Effector memory CD8-positive, alpha-beta T cell (primary cell): ENCODE measurements at places on chromosomes 11 and 22.

GRCh38 chr11:93063086-93063485 is 93.6 kb downstream of the MTNR1B start:
- no peak for DNase-seq

DNA sequence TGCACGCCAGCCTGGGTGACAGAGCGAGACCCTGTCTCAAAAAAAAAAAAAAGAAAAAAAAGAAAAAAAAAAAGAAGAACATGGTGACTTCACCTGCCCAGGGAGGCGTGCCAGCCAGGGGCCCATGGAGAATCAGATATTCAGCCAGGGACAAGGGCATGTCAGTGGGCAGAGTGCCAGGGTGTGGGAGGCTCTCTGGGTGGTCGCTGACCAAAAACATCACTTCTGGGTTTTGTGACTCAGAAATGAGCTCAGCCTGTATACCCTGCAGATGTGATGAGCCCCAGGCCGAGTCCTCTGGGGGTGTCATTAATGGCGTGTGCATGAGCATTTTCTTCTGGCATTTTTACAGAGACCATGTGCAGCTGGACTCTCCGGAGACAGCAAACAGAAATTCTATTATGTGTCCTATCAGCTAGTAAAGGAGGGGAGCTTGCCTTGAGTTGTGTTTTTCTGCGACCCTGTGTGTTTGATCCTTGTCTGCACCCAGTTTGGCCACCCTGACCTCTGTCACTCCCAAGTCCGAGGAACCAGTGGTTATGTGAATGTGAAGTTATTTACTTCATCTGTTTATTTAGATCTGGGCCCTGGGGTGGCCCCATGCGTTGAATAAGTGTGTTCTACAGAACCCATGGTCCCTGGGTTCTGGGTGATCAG is 53.6 kb downstream of the BCR start:
- no peak for DNase-seq

DNA sequence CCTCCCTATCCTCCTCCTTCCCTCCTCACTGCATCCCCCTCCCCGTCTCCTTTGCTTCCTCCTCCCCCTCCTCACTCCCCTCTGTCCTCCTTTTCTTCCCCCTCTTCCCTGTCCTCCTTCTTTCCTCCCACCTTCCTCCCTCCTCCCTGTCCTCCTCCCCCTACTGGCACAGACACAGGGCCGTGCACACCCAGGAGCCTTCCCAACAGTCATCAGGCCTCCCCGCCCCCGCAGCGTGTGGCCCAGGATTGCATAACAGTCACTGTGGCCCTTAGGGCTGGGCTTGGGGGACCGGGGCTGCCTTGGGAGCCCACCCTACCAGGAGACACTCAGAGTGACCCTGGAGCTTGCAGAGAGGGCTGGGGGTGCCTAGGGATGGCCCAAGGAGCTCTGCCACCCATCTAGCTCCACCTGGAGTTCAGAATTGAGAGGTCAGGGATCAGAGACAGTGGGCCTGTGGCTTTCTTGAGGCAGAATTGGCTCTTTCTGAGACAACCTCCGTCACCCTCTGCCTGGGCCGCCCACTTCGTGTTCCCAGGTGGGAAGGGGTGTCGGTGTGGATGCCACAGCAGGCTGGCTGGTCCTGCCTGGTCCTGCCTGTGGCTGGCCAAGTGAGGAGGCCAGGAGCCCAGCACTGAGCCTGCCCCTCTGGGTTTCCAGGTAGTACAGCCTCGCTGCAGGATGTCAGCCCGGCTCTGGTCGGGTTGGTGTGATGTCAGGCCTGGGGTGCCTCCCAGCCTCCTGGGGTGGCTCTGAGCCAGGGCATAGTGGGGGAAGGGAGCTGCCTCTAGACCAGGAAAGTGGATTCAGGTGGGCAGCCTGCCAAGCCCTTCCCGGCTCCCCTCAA is 1.6 kb downstream of the SPI1 start:
- DNase-seq, result no peak

GRCh38 chr22:48951836-48952235 is 875.8 kb downstream of the BRD1 start:
- DNase-seq, result no peak

DNA sequence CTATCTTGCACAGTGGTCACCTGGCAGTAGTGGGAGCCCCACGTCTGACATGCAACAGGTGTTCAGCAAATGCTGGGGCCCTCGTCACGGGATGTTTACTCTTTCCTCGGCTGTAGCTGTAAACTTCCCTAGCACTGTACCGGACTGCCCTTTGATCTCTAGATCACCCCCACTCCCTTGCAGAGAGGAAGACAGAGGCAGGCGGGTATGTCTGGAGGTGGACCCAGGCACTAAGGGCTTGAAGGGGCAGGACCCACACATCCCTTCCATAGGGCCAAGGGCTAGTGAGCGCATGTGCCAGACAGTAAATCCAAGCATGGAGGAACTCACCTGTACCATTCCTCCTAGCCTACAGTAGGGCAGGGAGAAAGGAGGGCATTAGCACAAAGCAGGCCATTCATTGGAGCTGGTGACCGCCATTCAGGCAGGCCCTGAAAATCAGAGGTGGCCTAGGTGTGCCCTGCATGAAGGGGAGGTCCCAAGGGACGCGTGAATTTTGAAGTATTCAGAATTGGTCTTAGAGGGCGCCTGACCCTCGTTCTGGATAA is 1.9 kb upstream of the SMTN start:
- DNase-seq, result no peak

DNA sequence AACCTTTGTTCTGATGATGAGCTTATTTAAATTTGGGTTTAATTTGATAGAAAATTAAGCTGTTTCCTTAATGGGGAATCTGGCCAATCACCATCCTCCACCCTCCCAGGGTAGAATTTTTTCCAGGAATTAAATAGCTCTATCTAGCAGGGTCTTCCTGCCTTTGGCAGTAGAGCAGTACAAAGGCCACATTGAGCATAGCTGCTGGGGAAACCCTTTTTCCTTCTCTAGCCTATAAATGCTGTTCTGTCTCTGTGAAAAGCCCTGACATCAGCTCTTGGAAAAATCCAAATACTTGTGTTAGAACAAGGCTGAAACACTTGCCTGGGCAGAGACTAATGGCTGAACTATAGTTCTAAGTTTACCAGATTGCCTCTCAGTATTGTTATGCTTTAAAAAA is 55.1 kb downstream of the ARHGEF12 start:
- no peak for DNase-seq

DNA sequence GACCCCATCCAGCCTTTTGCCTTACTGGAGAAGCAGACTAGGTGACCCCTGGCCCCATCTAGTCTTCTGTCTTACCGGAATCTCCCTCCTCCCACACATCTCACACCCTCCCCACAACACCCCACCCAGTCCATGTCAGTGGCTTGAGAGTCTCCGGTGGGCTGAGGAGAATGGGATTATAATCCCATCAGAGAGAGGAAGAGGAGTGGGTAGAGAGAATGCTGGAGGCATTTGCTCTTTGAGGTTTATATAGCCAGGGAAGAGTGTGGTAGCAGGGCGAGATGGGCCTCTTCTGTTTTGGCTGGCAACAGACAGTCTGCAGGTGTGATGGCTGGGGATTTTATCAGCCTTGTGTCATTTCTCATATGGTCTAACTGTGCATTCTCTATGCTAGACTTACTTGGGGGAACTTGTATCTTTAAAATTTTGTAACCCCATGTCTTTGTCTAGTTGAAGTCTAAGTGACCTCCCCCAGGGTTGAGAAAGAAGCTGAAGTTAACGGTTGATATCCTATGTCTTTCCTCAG is 50.3 kb downstream of the GRAMD1B start:
- no peak for DNase-seq

- DNase-seq, result no peak
Measured at GRCh38 chr11:23856654-23857053, 640.2 kb upstream of the LUZP2 start.

GRCh38 chr11:79333355-79333754 is 107.5 kb downstream of the TENM4 start:
- no peak for DNase-seq

DNA sequence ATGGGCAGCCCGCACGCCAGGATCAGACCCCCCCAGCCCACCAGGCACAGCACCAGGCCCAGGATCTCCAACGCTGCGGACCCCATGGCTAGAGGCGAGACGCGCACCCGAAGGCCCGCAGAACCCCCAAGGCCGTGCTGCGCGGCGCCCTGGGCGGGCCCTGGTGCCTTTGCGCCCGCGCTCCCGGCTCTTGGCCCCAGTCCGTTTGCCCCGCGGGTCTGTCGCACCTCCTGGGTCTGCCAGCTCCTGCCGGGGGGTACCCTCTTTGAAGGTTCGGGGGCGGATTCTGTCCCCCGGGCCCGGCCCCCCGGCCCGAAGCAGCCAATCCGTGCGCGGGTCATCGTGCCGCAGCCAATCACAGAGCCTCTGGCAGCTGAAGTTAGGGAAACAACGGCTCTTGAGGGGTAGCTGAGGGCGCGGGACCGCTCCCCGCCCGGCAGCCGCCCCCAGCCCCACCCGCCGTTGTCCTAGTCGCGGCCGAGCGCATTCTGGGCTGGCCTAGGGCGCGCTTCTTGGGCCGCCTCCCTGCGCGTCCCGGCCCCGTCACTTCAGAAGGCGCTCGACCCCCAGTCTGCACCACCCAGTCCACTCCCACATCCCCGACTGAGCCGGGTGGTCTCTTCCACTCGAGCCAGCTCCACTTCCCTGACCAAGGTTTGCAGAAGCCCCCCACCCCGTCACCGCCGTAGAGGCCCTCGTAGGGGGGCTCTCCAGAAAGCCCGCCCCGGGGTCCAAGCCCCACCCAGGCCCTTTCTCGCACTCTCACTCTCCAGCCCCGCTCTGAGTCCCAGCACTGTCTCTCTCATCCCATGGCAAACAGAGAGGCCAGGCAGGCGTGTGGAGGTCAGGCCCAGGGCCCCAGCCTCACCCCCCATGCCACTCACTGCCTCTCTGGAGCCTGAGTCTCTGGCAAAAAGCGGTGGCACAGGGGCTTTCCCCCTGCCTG is at the start of gene CLDN5:
Gene CLDN5, minus strand, starts transcription at position 241 of the 946 bp plus-strand sequence. Its CDS starts 155 bp downstream, at position 86.
- no peak for DNase-seq

DNA sequence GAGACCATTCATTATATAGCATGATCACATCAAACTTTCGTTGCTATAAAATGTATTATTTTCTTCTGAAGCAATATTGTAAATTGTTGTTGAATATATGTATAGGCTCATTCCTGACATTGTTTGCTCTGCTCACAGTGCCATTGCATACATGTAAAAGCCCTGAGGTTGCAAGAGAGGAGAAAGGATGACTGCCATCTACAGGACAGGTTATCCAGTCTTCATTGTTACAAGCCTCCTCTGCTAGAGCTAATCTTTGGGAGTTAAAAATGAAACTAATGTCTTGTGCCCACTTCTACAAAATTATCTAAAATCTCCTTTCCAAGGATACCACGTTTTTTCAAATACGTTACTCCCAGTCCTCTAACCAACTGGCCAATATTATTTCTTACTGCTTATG is 16.4 kb upstream of the OR5AL1 start:
- no peak for DNase-seq

- DNase-seq, result no peak
Measured at GRCh38 chr11:121393855-121394254, 58.3 kb upstream of the SORL1 start.

- DNase-seq, result no peak
Measured at GRCh38 chr11:119236891-119237290, 30.8 kb downstream of the CBL start.

DNA sequence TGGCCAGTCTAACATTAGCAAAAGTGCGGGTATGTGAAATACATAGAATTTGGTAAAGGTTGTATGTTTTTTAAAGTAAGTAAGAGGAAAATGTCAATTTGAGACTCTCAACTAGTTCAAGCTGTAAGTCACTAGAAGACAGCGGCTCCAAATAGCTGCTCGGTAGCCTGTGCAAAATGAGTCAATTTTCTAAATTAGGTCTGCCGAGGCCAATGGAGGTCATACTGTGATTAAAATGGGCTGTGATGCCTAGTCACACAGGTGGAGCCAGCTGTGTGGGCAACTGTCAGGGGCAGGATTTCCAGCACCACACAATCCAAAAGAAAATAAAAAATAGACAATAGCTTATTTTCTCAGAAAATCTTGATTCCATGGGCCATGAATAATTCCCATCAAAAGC is 32.3 kb downstream of the KCNA4 start:
- no peak for DNase-seq

DNA sequence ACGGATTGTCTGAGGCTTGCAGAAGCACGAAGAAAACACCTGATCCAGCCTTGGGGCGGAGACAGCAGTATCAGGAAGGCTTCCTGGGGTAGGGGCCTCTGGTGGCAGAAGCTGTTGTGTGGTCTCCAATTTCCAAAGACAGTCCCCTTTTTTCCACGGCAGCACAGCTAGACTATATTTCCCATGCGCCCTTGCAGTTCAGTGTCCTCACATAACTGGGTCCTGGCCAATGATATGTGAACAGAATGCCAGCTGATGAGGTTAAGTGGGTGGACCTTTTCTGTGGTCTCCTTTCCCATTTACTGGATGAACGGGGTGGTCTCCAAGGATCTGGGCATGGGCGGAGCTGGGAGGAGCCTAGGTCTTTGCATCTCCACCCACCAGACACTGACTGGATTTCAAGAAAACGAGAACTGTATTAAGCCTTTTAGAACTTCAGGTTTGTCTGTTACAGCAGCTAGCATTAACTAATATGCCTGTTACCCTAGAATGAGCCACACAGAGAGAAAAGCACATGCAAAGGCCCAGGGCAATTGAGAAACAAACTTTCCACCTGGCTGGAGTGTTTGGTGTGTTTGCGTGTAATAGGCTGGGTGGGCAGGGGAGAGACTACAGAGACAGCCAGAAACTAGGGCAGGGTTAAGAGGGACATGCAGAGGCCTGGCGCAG is 6.2 kb downstream of the GAL3ST1 start:
- no peak for DNase-seq

- DNase-seq, result no peak
Measured at GRCh38 chr11:6734616-6735015, 37.2 kb downstream of the OR2AG2 start.

GRCh38 chr11:90364527-90364926 is 141.7 kb upstream of the CHORDC1 start:
- no peak for DNase-seq
